ENCODE measurements at places on chromosomes 16 and 17.

GRCh38 chr16:89256651-89257254, 39.2 kb downstream of the ZNF778 start:
- no peak for DNase-seq

- DNase-seq, result no peak
Observed at GRCh38 chr16:68506331-68507053, 32.6 kb upstream of the ZFP90 start.

DNA sequence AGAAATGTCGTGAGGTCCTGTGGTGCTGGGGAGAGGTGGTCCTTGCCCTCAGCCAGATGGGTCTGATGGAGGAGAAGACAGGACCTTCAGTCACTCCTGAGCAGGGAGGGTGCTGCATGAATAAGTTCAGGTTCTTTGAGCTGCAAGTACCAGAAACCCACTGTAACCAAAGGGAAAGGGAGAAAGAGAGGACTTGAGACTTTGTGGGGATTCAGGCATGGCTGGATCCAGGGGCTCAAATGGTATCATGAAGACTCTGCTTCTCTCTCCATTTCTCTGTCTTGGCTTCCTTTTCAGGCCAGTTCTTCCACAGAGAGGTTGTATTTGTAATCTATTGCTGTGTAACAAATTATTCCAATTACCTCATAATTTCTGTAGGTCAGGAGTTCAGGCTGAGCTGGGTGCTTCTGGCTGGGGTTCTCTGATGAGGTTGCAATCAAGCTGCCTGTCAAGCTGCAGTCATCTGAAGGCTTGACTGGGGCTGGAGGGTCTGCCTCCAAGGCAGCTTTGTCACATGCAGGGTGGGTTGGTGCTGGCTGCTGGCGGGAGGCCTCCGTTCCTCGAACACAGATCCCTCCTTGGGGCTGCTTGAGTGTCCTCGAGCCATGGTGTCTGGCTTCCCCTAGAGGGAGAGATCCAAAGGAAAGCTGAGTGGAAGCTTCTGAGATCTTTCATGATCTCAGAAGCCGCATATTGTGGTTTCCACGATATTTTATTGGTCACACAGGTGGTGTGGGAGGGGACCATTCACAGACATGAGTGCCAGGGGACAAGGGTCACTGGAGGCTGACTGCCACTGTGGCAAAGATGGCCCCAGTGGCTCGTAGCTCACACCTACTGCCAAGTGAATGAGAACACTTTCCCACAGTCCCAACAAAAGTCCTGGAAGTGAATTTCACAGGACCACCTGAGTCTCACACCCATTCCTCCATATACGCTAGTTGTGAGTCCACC, 5.9 kb upstream of the ADCY7 start:
- DNase-seq, result no peak

- DNase-seq, result no peak
Observed at GRCh38 chr17:64447526-64447925, 1.4 kb upstream of the MILR1 start.

- DNase-seq, result no peak
Observed at GRCh38 chr16:23668873-23669272, 9.8 kb upstream of the PLK1 start.

- no peak for DNase-seq
Observed at GRCh38 chr17:68418876-68419275, 38.4 kb downstream of the WIPI1 start.

DNA sequence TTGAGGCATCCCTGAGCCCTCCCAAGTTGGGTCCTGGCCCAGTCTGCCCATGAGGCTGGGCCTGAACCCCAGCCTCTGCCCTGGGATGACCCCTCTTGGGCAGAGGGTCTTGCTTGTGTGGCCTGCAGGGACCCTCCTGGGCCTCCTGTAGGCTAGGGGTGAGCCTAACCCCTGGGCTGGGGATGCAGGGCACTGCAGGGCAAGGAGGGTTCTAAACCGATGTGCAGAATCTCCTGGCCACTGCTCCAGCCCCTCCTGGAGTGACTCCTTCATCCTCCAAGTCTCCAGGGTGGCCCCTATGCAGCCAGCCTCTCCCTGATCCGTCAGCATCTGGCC, 37.5 kb downstream of the LGALS9 start:
- no peak for DNase-seq

GRCh38 chr16:11572301-11572995, 14.3 kb downstream of the LITAF start:
- no peak for DNase-seq

DNA sequence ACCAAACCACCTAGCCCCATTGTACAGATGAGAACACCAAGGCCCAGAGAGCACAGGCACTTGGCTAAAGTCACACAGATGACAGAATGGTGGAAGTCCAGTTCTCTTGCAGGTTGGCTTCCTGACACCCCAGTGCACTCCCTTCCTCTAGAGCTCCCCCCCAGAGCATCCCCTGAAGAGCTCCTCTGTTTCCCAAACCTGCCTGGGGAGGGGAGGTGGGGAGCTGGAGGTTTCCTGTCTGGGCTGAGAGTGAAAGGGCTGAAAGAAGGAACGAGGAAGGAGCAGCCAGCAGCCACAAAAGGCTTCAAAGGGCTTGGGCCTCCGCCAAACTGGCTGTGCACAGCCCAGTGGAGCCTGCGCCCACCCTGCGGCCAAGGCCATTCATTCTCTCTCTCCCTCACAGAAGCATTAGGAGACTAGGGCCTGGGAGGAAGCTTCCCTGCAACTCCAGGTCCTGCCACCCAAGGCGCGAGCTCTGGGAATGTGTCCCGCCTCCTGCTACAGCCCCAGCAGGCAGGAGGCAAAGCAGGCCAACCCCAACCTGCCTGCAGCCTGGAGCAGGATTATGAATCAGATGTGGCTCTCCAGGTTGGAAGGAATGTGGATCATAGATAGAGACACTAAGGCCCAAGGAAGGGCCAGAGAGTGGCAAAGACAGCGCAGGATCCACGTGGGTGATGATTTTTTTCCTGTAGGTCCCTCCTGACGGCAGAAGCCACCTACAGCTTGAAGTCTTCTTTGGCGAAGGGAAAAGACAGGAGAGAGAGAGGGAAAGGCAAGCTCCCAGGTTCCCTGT, 913 bp downstream of the SLC13A5 start:
- no peak for DNase-seq

GRCh38 chr17:81064678-81065475, 29.9 kb downstream of the BAIAP2 start:
- no peak for DNase-seq

DNA sequence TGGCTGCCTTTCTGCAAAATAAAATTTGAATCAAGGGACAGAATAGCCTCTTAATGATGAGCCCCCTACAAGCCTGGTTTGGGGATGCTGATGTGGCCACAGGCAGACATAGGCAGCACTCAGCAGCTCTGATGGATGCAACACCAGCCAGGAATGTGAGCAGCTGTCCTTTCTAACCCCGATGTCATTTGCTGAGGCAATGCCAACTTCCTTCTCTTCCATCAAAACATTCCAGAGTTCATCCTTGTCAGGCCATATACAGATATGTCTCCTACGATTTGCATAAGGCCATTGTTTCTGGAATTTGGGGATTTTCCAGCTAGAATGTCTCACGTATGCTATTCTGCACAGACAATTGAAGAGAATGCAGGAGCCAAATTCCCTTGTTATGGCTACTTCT, 52.1 kb upstream of the MYOCD start:
- DNase-seq, result no peak

GRCh38 chr16:24482681-24483202, 56.6 kb upstream of the RBBP6 start:
- no peak for DNase-seq

DNA sequence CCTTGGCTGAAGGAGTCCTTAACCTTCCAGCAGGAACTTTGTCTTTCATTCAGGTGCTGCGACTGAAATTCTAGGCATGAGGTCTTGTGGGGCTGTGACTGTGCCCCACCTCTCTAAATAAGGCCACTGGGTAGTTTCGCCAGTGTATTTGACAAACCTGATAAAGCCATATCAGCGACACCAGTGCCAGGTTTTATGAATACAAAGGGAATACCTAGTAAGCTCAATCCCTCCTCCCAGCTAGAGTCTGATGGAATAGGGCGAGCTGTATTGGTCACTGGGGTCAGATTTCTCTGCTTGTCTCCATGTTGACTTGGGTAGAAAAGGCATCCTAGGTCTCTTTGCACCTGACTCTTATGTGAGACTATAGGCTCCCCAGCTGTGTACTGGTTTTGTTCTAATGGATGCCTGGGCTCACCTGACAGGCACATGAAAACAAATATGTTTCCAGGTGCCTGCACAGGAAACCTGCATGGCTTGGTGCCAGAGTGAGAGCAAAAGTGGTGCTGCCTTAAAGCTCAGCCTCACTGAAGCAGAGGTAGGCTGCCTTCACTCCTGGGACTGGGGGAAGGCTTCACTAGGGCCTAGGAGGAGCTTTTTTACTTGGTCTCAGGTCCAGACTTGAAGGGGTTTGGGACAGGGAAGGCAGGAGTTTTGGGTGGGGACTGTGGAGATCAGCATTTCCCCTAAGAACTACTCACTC, 8.3 kb downstream of the SLC7A6 start:
- DNase-seq, result no peak

DNA sequence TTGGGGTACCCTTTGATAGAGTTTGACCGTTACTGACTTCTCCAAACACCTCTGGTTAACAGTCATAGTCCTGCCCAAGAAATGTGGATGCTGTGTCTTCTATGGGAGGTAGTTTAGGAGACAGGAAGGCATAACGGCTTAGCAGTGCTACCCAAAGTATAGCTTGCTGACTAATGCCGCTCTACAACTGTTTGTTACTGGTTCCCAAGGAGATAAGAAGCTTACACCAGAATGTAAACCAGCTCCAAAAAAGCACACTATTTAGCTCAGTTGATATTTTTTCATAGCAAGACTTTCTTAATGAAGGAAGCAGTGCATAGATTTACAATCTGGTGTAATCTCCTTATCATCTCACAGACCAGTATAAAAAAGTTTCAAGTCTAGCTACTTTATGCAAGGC, 95.7 kb downstream of the HS3ST3B1 start:
- DNase-seq, result no peak

GRCh38 chr16:68704232-68704867, 32.7 kb upstream of the CDH1 start:
- DNase-seq, result peak; percentile 28

DNA sequence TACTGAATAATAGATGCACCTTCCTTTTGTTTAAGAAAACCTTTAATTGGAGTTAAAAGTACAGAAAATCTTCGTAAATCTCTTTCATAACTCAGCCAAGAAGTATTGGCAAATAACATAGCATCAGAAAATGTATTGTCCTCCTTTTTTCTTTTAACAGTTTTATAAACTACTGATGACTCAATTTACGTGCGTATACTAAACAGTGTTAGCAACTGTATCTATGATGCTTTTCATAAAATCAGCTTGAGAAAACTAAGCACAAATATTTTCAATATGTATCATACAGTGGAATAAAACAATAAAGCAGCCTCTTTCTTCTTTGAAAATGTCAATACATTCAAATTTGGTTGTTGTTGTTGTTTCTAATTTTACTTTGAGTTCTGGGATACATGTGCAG, 88.6 kb downstream of the STXBP4 start:
- no peak for DNase-seq

GRCh38 chr17:16345565-16345964, 7.7 kb downstream of the CENPV start:
- no peak for DNase-seq

- DNase-seq, result no peak
Observed at GRCh38 chr16:27447301-27447700, 45.3 kb downstream of the IL21R start.

DNA sequence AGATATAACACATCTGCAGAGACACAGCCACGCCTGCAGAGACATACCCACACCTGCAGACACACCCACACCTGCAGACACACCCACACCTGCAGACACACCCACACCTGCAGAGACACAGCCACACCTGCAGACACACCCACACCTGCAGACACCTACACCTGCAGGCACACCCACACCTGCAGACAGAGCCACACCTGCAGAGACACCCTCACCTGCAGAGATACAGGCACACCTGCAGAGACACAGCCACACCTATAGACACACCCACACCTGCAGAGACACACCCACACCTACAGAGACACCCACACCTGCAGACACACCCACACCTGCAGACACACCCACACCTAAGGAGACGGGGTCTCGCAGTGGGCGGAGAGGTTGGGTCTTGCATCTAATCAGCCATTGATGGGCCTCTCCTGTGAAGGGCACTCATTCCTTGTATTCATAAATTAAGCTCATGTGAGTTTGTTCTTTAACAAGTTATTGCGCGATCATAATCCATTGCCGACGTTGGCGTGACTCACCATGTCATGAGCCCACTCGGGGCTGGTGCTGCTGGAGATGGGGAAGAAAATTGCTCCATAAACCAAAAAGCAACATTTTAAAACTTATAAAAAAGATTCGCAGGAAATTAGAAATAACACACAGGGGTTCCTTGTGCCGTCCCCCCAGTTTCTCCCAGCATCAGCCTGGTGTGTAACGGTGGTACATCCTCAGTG, 28.9 kb upstream of the CDH15 start:
- no peak for DNase-seq

DNA sequence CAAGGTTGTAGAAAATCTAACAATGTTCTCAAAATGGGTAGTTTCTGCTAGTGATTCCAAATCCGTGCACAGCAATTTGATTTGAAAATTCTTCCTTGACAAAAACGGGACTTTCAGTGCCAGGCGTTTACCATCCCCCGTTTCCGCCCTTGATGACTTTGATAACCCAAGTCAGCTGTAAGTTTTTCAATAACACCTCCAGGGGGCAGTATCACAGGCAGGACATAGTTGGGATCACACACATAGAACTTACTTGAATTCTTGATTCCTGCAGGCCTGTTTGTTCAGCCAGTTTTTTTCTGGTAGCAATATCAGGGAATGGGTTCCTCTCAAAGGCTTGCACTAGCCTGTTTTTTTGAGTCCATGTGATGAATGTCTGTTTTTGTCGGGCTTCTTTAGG, 5.6 kb downstream of the DUXB start:
- no peak for DNase-seq

DNA sequence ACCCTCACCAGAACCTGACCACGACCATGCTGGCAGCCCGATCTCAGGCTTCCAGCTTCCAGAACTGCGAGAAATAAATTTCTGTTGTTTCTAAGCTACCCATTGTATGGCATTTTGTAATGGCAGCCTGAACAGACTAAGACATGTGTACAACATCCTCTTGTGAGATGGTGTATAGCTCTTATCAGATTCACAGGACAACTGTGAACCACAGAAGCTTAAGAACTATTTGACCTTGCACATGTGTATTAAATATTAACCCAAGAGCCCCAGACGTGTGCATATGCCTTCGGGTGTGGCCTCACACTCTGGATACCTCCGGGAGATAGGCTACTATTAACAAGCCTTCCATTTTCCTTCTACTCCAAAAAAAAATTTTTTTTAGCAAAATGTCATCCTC, 248.9 kb downstream of the SLC39A11 start:
- DNase-seq, result no peak

GRCh38 chr16:17930280-17930679, 406.3 kb downstream of the NPIPA8 start:
- no peak for DNase-seq

GRCh38 chr16:57759131-57759530, 23.6 kb downstream of the KATNB1 start:
- DNase-seq, result no peak

Data from NCI-H1694 (cell line).